ENCODE measurements at places on chromosomes 16 and 17.

DNA sequence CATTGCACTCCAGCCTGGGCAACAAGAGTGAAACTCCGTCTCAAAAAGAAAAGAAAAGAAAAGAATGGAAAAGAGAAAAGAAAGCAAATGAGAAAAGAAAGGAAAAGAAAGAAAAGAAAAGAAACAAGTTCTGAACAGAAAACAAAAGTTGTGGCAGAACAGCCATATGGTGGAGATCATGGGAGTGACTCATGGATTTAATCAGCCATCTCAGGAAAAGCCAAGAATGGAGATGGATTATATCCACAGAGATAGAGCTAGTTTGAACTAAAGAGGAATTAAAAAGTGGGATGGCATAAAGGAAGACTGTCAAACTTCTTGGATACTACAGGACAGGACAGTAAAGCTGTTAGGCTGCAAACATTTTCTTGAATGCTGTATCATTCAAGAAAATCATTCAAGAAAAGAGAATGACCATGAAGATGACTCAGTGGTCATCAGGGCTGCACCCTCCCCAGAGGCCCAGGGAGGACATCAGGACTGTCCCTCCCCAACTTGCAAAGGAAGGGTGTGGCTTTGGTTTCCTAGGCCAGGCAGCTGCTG lies 120.6 kb downstream of the USP22 start:
- H3K27me3 ChIP-seq = no peaks in the 10 kb centered on the region
- H3K4me3 ChIP-seq = no peak overlapping the region
- no peak for DNase-seq
- H3K4me1 ChIP-seq = no peaks in the 10 kb centered on the region
- peaks cover 33% of the 10 kb centered on the region for H3K36me3 ChIP-seq
- H3K27ac ChIP-seq = peak overlapping the region; percentile 7

DNA sequence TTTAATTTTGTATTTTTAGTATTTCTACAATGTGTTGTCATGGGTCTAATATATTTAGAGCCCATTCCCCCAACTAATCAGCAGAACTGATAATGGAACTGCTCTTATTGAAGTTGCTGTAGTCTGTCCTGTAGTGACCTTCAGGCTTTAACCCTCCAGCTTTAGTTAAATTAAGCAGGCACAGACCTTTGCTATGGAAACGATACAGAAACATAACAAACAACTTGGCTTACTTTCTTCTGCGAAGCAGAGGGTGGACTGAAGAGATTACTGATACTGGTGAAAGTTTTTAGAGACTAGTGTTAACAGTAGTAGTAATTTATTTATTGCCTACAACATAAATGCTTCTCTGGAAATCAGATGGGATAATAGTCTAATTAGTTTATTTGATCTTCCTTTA lies 61.4 kb downstream of the NFATC3 start:
- H3K27me3 ChIP-seq = no peaks in the 10 kb centered on the region
- H3K36me3 ChIP-seq = peaks cover 15% of the 10 kb centered on the region

- no peak overlapping the region for H3K27ac ChIP-seq
- peaks cover 18% of the 10 kb centered on the region for H3K4me1 ChIP-seq
- no peak for DNase-seq
- H3K4me3 ChIP-seq = no peak overlapping the region
Measured at GRCh38 chr17:30241051-30241450, 5.6 kb upstream of the SLC6A4 start.

DNA sequence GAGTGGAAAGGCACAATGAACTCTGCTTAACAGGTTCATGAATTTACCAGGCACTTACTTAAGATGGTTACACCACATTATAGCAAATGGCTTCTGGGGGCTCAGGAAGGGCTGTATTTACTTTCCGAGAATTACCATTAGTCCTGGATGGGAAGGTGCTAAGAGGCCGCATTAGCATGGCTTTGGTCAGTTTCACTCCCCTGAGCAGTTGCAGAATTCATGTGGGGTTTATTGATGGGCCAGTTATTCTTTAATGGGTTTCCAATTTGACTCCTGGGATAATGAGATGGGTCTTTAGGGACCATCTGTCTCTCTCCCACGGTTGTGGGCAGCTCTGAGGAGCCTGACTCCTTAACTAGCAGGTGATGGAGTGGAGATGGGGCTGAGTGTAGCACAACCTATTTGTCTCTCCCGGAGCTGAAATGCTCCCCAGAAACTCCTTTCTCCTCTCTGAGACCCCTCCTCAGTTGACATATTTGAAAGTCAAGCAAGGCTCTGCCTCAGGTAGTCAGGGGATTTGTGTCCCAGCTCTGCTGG lies 652.5 kb downstream of the HS3ST4 start:
- no peak overlapping the region for H3K27ac ChIP-seq
- H3K4me1 ChIP-seq = peaks cover 10% of the 10 kb centered on the region
- no peak for DNase-seq
- no peak overlapping the region for H3K4me3 ChIP-seq
- H3K27me3 ChIP-seq = peaks cover 2% of the 10 kb centered on the region

DNA sequence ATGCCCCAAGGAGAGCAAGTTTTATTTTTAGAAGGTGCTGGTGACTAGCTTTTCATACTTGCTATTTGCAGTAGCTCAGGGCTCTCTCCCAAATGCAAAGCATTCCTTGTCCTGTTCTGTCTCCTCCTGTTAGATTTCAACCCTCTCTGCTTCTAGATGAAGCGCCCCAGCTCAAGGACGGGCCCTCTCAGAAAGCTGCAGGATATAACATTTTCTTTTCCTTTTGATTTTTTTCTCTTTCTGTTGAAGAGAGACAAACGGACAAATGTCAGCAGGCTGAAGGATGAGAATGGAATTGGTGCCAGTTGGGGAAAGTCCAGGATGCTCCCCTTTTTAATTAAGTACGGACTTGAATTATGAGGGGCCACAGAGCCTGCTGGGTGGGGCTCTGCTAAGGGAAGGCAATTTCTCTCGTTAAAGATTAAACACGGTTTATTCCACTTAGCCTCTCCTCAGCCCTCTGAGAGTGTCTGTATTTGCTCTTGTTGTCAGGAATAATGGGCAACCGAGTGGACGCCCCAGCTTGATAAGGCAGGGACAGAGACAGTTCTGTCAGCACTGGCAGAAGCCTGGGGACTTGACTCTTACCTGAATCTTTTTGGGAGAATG lies 6.2 kb upstream of the ETV4 start:
- no peak for DNase-seq
- no peak overlapping the region for H3K4me3 ChIP-seq
- peaks cover 4% of the 10 kb centered on the region for H3K36me3 ChIP-seq
- H3K27me3 ChIP-seq = peaks cover 42% of the 10 kb centered on the region
- no peak overlapping the region for H3K27ac ChIP-seq

DNA sequence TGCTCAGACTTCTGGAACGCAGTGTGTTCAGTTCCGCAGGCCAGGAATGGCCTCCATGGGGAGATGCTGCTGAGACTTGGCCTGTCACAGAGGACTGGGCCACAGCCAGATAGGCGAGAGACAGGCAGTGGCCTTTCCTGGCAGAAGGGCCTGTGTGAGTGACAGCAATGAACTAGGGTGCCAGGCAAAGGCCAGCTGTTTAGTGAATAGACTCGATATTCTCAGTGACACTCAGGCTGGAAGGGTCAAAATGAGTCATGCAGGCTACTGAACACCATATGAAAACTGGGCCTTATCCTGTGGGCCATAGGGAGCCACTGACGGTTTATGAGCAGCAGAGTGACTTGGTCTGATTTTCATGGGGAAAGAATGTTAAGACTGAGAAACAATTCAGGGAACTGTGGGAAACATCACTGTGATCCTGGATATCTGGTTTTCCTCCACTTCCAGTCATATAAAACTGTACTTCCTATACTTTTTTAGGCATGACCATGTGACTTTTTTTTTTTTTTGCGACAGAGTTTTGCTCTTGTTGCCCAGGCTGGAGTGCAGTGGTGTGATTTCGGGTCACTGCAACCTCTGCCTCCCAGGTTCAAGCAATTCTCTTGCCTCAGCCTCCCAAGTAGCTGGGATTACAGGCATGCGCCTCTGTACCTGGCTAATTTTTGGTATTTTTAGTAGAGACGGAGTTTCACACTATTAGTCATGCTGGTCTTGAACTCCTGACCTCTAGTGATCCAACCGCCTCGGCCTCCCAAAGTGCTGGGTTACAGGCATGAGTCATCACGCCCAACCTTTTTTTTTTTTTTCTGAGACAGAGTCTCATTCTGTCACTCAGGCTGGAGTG lies 5.2 kb upstream of the NUBP1 start:
- peaks cover 6% of the 10 kb centered on the region for H3K27me3 ChIP-seq
- no peak for DNase-seq
- H3K36me3 ChIP-seq = peaks cover 1% of the 10 kb centered on the region
- H3K4me3 ChIP-seq = no peak overlapping the region
- H3K4me1 ChIP-seq = peaks cover 60% of the 10 kb centered on the region

DNA sequence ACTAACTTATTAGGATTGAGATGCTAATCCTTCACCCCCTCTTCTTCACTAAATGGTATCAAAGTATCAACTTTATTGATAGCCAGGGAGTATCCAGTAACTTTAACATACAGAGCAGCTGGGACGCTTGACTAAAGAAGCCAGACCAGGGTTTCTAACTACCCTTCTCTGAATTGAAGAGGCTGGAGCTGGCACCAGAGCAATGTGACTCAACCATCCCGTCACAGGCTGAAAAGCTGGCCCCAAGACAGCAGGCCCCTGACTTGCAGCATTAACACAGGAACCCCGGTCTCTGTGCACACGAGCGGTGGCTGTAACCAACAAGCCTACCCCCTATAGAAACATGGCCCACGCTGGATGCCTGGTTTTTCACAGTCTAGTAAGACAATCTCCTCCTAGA lies 59.8 kb downstream of the ANKFN1 start:
- H3K4me3 ChIP-seq = no peak overlapping the region
- H3K27me3 ChIP-seq = peaks cover 10% of the 10 kb centered on the region
- H3K36me3 ChIP-seq = no peaks in the 10 kb centered on the region
- DNase-seq = no peak
- H3K4me1 ChIP-seq = no peaks in the 10 kb centered on the region
- H3K27ac ChIP-seq = no peak overlapping the region

GRCh38 chr17:44741316-44741715 lies 17.5 kb upstream of the ADAM11 start:
- no peaks in the 10 kb centered on the region for H3K27me3 ChIP-seq
- no peak overlapping the region for H3K4me3 ChIP-seq
- peaks cover 37% of the 10 kb centered on the region for H3K36me3 ChIP-seq

DNA sequence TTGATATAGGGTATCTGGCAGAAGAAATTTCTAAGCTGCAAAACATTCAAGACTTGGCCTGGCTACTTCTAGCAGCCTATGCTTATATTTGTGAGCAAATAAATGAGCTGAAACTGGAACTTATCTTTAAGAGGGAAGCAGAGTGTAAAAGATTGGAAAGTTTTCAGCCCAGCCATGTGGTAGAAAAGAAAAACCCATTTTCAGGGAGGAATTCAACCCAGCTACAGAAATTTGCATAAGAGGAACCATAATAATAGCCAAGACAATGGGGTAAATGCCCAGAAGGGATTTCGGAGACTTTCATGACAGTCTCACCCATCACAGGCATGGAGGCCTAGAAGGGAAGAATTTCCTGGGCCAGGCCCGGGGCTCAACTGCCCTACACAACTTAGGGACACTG lies 31.7 kb downstream of the RNF112 start:
- no peak overlapping the region for H3K4me3 ChIP-seq
- no peak for DNase-seq
- H3K4me1 ChIP-seq = peaks cover 10% of the 10 kb centered on the region
- H3K36me3 ChIP-seq = peaks cover 41% of the 10 kb centered on the region

GRCh38 chr16:51155199-51155607 lies 4.1 kb upstream of the SALL1 start:
- peaks cover 1% of the 10 kb centered on the region for H3K36me3 ChIP-seq
- peaks cover 62% of the 10 kb centered on the region for H3K4me1 ChIP-seq
- peak overlapping the region; percentile 98 for H3K4me3 ChIP-seq
- H3K27ac ChIP-seq = peak overlapping the region; percentile 98
- H3K27me3 ChIP-seq = no peaks in the 10 kb centered on the region
- peak; percentile 76 for DNase-seq

GRCh38 chr17:80323982-80324381 lies 63.3 kb downstream of the RNF213 start:
- H3K27me3 ChIP-seq = no peaks in the 10 kb centered on the region
- DNase-seq = no peak
- H3K4me1 ChIP-seq = peaks cover 13% of the 10 kb centered on the region
- H3K36me3 ChIP-seq = peaks cover 77% of the 10 kb centered on the region
- no peak overlapping the region for H3K27ac ChIP-seq

- H3K27me3 ChIP-seq = peaks cover 5% of the 10 kb centered on the region
- H3K4me3 ChIP-seq = no peak overlapping the region
- no peaks in the 10 kb centered on the region for H3K36me3 ChIP-seq
- H3K4me1 ChIP-seq = peaks cover 11% of the 10 kb centered on the region
Measured at GRCh38 chr17:71071837-71072236, 902.5 kb downstream of the KCNJ2 start.

DNA sequence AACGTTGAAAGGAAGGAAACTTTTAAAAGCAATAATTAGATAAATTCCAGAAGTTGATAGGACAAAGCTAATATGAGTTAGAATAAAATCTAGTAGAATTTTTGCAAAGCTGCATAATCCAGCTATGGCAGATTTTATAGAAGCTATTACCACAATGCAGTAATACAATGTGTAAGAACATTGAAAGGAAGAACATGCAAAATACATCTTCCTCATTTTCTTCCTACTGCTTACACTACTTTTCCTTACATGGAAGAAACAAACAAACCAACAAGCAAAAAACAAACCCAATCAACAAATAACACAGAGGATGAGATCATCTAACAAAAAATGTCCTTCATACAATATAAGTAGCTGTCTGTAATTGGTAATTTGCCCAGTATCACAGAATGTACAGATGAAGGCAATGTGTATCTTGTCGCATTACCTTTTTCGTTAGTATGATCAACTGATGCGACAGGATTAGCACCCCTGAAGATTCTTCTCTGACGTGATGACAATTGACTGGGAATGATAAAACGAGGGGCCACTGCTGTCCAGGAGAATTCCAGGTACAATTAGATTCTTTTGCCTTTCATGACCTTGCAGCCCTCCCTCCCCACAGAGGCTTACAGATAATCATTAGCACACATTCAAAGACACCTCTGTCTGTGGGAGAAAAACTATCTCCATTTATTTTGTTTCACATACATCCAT lies 21.2 kb upstream of the LRRC37A start:
- H3K4me3 ChIP-seq = no peak overlapping the region
- peaks cover 80% of the 10 kb centered on the region for H3K27me3 ChIP-seq
- H3K36me3 ChIP-seq = no peaks in the 10 kb centered on the region
- no peaks in the 10 kb centered on the region for H3K4me1 ChIP-seq
- no peak overlapping the region for H3K27ac ChIP-seq

DNA sequence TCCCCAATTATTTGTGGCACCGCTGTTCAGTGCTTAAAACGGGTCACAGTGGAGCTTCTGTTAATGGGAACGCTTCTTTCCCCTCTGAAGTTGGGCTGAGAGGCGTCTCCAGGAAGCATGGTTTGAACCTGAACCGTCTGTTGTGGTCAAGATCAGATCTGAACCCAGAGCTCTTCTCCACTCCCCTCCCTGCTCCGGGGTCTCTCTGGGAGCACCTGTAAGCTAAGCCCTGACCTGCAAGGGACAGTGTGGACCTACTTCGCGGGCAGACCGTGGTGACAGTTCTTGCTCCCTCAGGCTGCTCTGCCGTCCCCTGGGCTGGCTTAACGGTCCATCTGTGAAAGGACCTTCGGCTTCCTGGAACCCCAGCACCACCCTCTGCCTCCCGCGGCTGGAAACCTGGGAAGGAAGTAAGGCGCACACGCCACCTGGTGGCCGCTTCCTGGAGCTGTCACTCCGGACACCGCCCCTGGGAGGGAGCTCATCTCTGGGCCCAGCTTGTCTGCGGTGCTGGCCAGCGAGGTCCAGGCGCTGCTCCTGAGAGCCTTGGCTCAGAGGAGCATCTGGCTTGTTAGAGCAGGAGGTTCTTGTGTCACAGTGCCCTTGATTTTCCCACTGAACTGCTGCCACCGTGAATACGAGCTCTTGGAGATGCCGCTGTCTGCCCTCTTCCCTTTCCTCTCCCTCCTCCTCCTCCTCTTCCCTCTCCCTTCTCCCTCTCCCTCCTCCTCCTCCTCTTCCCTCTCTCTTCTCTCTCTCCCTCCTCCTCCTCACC lies 518.5 kb upstream of the EEF2KMT start:
- H3K4me1 ChIP-seq = peaks cover 8% of the 10 kb centered on the region
- H3K27ac ChIP-seq = no peak overlapping the region
- DNase-seq = peak; percentile 82
- peaks cover 33% of the 10 kb centered on the region for H3K27me3 ChIP-seq
